ENCODE measurements at places on chromosomes 2 and 18.

DNA sequence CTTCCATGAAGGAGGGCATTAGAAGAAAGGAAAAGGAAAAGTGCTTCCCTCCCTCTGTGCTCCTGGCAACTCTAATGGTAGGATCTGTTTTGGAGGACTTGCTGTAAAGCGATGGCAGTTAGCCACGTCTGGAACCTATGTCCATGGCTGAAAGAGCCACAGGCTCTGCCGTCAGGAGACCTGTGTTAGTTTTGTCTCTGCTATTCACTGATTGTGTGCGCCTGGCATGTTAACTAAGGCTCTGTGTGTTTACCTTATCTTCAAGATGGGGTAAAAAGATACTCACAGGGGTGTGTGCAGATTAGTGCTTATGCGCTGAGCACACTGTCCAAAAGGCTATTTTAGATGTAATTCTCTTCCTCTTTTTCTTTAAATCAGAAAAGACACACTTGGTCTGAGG is 109.8 kb upstream of the LTBP1 start:
- DNase-seq, result no peak

DNA sequence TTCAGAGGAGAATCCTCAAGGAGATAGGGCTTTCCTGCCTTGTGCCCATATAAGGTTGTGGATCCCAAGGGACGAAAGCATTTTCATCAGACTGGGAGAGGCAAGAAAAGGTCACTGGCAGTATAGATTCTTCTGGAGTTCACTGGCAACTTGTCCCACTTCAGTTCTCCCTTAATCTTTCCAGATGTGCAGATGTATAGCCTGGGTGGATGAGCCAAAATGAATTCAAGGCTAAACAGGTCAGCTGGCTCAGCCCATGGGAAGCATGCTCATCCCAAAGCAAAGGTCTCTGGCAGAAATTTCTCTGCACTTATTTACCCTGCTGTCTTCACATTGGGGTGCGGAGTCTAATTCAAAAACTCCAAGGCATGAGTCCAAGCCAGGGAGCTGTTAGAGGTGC is 148.9 kb upstream of the TNP1 start:
- no peak for DNase-seq

GRCh38 chr2:201654616-201655384 is 11.5 kb upstream of the TMEM237 start:
- no peak for DNase-seq

- DNase-seq, result no peak
Measured at GRCh38 chr2:175595139-175595538, 406.9 kb downstream of the LNPK start.

DNA sequence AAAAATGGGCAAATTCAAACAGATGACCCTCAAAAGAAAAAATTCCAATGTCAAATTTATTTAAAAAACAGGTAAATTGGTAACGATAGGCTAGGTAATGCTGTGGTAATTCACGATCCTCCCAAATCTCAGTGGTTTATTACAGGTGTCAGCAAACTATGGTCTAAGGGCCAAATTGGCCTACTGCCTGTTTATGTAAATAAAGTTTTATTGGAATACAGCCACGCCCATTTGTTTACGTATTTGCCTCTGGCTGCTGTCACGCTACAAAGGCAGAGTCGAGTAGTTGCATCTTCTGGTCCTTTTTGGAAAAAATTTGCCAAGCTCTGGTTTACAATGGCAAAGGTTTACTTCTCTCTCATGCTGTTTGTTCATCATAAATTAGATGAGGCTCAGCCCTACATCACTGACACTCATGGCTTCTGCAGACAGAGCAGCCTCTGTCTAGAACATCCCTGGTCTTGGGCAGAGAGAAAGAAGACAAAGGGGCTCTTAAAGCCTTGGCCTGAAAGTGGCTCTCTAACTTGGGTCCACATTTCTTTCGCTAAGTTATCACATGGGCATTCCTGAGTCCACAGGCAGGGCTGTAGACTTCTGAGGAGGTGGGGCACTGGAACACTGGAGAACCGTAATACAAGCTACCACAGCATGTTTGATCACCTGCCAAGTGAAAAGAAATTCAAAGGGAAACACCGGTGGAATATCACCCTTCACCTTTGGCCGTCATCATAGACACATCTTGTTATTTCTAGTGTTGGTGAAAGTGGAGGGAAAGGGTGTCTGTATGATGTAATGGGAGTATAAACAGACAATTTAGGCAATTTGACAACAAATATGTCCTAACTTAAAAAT is 34.8 kb downstream of the SP110 start:
- DNase-seq, result no peak

DNA sequence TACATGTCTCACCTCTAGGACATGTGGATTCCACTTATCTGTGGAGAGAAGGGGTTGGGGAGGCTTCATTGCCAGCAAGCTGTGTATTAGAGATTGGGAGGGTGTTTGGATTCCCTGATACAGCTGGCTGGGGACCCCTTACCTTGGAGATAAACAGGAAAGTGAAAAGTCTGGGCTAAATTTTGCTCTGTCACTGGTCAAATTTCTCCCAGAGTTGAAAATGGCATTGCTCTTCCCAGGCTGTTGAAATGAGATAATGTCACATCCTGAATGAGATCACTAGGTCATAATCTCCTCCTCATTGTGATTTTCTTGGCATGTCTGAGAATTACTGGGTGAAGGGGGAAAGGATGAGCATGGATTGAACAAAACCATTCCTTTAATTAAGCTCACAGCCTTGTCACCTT is 265.0 kb upstream of the PARD3B start:
- no peak for DNase-seq

DNA sequence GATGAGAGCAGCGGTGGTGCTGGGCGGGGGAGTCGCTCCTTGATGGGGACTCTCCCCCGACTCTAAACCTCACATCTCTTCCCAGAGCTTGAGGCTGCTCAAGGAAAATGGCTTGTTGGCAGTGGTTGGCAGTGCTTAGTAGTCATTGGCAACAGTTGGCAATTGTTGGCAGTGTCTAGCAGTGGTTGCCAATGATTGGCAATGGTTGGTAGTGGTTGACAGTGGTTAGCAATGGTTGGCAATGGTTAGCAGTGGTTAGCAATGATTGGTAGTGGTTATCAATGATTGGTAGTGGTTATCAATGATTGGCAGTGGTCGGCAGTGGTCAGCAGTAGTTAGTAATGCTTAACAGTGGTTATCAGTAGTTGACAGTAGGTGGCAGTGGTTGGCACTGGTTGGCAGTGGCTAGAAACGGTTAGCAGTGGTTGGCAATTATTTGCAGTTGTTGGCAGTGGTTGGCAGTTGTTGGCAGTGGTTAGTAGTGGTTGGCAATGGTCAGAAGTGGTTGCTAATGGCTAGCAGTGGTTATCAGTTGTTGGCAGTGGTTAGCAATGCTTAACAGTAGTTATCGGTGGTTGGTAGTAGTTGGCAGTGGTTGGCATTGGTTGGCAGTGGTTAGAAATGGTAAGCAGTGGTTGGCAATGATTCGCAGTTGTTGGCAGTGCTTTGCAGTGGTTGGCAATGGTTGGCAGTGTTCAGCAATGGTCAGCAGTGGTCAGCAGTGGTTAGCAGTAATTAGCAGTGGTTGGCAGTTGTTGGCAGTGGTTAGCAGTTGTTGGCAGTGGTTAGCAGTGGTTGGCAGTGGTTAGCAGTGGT is 85.4 kb upstream of the OTOS start:
- DNase-seq, result no peak

DNA sequence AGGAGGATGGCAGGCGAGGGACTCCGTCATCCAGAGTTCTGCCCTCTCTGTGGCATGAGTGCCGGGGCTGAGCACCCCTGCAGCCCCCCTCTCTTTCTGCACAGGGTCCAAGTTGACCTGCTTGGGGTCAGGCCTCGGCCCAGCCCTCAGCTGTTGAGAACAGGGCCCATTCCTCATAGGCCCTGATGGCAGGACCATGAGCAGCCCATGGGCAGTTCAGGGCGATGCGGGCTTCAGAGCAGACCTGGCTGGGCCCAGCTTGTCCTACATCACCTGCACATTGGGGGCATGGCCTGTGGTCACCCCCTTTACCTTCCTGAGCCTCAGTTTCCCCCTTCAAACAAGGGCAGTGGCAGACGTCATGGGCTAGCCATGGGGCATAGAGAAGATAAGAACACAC is 238.1 kb downstream of the SEPTIN10 start:
- no peak for DNase-seq
